ENCODE measurements at places on chromosomes 16 and 17.

DNA sequence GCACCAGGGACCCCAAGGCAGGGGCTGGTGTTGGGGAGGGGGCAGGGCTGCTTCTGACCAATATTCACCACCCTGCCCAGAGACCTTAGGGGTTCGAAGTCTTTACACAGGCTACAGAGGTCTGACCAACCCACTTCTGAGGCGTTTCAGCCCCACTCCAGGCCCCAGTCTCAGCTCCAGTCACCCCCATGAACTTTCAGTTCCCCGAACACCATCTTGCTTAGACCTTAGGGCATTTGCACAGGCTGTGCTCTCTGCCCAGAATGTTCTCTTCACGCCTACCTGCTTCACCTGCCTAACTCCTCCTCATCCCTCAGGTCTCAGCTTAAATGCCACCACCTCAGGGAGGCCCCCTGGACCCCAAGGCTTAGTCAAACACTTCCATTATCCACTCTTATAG is 25.8 kb upstream of the CPNE2 start:
- no peak for DNase-seq

DNA sequence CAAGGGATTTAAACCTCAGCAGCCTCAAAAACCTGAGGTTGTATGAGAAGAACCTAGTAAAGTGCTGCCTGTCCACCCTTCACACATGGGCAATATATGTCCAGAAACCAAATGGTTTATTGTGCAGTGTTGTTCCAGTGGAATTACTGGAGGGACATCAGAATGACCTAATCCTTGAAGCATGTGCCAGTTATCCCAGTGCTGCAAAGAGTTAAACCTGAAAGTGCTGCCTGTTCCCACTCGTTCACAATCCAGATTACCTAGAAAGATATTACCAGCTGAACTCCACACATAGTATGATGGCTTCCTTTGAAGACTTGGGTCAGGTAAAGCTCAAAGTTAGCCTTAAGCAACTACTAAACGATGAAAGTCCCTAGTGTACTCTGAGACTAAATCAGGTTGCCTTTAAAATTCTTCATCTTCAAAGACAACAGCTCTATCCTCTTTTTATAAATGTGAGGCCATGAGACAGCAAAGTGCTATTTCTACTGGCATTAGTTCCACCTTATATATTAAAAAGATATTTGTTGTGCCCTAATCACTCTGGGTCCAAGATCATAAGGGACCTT is 133.1 kb downstream of the SNX11 start:
- DNase-seq = no peak

DNA sequence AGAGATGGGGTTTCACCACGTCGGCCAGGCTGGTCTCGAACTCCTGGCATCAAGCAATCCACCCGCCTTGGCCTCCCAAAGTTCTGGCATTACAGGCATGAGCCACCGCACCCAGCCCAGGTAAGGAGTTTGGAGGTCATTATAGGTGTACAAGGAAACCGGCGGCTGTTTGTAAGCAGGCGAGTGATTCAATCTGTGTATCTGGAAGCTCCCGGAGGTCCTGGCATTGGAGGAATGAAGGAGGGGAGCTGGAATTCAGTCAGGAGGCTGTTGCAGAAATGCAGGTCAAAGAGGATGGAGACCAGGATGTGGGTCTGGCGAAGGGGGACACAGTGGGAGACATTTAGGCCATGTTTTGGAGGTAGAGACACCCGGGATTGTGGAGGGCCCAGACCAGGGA is 18.8 kb downstream of the CDC42EP4 start:
- no peak for DNase-seq

- DNase-seq = peak; percentile 52
Measured at GRCh38 chr16:31202414-31203375, at the start of gene PYCARD. TSS of gene PYCARD (minus strand) at chr16:31202760. CDS start at chr16:31202690, 70 bp downstream.

DNA sequence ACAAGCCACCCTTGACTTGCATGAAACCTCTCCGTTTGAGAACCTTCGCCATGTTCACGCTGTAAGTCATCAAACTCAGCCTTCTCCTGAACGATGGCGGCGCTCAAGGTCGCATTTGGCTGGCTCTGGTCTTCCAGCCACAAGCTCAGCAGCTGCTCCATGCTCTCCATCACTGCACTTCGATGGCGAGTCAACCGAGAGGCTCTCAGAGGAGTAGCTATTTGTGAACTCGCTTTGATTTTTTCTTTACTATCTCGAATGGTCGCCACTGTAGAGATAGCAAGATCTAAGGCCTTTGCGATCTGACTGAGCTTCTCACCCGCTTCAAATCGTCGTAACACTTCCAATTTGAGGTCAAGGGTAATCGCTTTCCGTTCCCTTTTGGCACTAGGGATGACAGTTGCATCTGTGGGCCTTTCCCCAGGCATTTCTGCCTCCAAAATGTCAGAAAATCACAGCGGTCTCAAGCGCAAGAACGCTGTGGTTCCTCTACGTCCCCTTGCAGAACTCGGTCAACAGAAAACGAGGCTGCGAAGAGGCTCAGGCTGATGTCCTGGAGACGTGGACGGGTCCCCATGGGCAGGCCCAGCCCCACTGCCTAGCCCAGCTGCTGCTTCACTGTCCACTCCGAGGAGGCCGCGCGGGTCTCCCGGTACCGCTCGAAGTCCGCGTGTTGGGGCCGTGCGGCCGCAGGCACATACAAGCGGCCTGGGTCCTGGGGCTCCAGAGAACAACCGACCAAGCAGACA is 23.1 kb downstream of the DEF8 start:
- DNase-seq = no peak

DNA sequence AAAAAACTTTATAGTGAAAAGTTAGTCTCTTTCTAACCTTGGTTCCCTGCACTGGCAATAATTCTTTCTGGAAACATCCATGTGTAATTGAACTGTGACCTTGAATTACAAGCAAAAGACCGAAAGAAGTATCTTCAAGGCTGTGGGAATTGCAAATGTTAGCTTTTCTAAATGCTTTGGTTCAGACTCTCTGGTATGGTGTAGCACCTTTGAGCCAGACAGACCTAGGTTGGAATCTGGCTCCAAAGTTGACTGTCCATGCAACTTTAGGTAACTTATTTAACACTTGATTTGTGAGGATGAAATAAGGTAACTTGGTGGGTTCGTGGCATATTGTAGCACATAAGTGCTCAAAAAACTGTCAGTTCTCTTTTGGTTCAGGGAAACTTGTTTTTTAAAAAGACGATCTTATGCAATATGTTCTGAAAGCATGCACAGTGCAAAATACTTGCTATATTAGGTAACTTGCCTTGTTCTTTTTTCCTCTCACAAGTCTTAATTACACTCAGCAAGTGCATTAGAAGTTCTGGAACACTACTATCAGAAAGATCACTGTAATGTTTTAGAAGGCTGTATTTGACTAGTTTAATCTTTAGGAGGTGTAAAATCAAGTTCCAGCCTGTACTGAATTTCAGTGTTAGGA is 46.3 kb downstream of the TANGO6 start:
- no peak for DNase-seq

Measured in activated T-cell treated with anti-CD3 and anti-CD28 coated beads, Interleukin-2, amount 50 U/mL, for 72 hours (primary cell).